ENCODE measurements at places on chromosomes 12 and 14.
A peak's percentile ranks its signal among the peaks of the same experiment; 100 is the strongest.

- DNase-seq = no peak
These were observed 2.5 kb downstream of the EEA1 start for GRCh38 chr12:92926549-92926948.

DNA sequence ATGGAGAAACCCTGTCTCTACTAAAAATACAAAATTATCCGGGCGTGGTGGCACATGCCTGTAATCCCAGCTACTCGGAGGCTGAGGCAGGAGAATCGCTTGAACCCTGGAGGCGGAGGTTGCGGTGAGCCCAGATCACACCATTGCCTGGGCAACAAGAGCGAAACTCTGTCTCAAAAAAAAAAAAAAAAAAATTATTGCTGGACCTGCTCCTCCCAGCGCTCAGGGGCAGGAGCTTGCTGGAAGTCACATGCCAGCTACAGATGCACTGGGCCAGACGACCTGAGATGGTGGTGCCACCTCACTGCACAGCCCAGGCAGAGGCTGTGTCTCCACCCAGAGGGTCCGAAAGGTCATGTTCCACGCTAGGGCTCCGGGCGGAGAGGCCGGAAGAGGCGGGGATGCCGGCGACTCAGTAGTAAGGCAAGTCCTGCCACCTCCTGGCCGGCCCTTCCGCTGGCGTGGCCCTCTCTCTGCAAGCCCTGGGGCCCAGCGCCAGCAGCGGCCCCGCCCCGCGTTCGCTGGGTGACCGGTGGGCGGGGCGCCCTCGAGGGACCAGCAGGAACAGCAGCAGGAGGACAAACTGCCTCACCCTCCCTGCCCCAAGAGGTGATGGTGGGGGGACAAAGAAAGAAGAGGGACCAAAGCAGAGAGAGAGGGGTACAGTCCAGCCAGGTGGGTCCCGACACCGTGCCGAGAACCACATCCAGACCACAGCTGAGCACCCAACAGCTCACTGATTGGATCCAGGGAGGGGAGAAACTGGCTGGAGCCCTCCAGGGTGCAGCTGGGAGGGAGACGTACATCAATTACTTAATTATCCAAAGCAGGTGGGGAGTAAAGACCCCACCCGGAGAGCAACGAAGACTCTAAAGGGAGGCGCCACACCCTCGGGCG lies 3.6 kb upstream of the RHOF start:
- DNase-seq = peak; percentile 82

DNA sequence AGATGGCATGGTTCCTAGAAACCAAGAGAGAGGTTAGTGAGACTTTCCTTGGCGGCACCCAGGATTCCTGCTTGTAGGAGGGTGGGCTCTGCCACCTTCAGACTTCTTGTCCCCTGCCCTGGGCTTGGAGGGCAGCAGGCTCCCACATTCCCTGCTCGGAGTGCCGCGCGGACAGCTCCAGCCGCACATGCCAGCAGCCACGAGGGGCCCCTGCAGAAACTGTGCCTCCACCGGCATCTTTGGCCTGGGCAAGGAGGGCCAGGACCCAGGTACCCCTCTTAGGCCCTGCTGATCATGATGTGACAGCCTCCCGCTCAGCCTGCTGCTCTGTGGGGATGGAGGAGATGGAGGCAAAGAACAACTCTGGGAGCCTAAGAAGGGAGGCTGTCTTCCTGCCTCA lies 62.3 kb downstream of the PRIMA1 start:
- peak; percentile 24 for DNase-seq

- no peak for DNase-seq
These were observed 8.0 kb downstream of the STXBP6 start for GRCh38 chr14:25041898-25042297.

GRCh38 chr12:32765906-32766305 lies 10.2 kb upstream of the YARS2 start:
- no peak for DNase-seq

DNA sequence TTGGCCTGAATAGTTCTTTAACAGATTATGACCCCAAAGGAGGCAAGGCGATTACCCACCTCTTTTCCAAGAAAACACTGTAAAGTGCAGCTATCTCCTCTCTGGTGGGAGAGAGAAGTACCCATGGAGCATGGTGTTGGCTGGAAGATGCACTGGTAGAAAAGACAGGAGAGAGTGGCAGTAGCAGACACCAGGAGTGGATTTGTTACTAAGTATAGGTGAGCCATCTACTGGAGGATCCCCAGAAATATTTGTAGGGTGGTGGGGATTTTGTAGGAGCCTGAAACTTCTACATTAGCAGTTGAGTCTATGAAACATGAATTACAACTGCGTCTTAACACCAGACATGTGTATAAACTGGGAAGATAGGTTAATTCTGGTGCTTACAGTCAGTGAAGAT lies 148.0 kb downstream of the SLC38A4 start:
- no peak for DNase-seq

DNA sequence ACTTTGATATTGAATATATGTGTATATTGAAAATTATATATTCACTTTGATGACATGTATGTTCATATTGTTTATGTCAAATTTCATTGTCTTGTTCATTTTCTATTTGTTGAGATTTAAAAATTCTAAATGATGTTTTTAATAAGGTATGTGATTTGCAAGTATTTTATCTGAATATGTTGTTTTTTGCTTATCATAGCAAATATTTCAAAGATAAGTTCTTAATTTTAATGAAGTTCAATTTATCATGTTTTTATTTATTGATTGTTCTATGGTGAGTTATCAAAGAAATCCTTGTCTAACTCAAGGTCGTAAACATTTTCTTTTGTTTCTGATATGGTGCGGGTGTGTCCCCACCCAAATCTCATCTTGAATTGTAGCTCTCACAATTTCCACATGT lies 45.2 kb downstream of the OR9K2 start:
- no peak for DNase-seq

All from head of caudate nucleus (tissue), 42 donors.